ENCODE measurements at places on chromosomes 5 and 9. TPM values are rescaled to one million over a fixed set of nuclear protein-coding genes. Genes with fewer than 3 reads are reported as not detected.

- no peak overlapping the region for H3K4me3 ChIP-seq
- no peak overlapping the region for H3K27ac ChIP-seq
- no peaks in the 10 kb centered on the region for H3K27me3 ChIP-seq
- peaks cover 3% of the 10 kb centered on the region for H3K36me3 ChIP-seq
- peaks cover 9% of the 10 kb centered on the region for H3K4me1 ChIP-seq
- no peak for DNase-seq
These were observed 80.3 kb downstream of the S1PR3 start for GRCh38 chr9:89071591-89071990.

GRCh38 chr9:137107982-137108381 lies 6.6 kb downstream of the DPP7 start:
- peaks cover 7% of the 10 kb centered on the region for H3K36me3 ChIP-seq
- no peaks in the 10 kb centered on the region for H3K4me1 ChIP-seq
- no peak overlapping the region for H3K27ac ChIP-seq
- H3K27me3 ChIP-seq, result no peaks in the 10 kb centered on the region

DNA sequence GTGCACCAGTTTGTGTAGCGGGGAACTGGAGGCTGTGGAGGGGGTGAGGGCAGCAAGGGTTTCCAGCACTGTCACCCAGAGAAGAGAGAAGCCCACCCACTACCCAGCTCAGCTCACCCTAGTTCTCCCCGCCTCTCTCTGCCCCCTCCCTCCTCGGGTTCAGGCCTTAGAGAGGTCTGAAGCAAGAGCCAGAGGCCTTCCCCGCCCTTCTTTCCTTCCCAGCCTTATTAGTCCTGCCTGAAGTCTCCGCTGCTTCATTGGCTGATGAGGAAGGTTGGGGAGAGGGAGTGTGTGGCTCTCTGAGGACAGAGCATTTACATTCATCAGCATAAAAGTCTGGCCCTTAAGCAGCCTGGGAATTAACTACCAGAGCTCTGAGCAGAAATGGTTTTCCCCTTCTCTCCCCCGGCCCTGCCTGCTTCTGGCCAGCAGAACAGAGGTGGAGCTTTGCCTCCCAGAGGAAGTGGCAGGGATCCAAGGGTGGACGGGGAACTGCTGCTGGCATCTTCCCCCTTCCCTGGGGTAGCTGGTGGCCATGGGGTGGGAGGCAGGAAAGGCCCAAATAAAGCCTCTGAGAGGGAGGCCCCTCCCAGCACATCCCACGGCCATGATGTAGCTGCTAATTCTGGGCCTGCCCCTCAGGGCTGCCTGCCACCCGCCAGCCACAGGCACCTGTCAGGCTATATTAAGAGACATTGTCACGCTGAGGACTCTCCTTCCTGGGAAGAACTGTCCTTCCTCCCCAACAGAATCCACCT lies 4.1 kb downstream of the DNAJB5 start:
- peak overlapping the region; percentile 61 for H3K27ac ChIP-seq
- peak overlapping the region; percentile 57 for H3K4me3 ChIP-seq
- DNase-seq, result no peak
- H3K36me3 ChIP-seq, result peaks cover 8% of the 10 kb centered on the region

FSD1L gene
- total RNA-seq, result 6.3 TPM

GRCh38 chr5:158511454-158511853 lies 588.3 kb downstream of the EBF1 start:
- peaks cover 10% of the 10 kb centered on the region for H3K4me1 ChIP-seq
- no peak overlapping the region for H3K4me3 ChIP-seq
- DNase-seq, result no peak
- H3K27ac ChIP-seq, result no peak overlapping the region

GRCh38 chr5:126818736-126819135 lies 41.8 kb downstream of the LMNB1 start:
- H3K4me3 ChIP-seq, result no peak overlapping the region
- peaks cover 3% of the 10 kb centered on the region for H3K4me1 ChIP-seq
- DNase-seq, result no peak
- H3K27me3 ChIP-seq, result no peaks in the 10 kb centered on the region

- H3K36me3 ChIP-seq, result no peaks in the 10 kb centered on the region
- no peaks in the 10 kb centered on the region for H3K27me3 ChIP-seq
- peaks cover 7% of the 10 kb centered on the region for H3K4me1 ChIP-seq
- H3K4me3 ChIP-seq, result no peak overlapping the region
- DNase-seq, result no peak
These were observed 329.9 kb downstream of the KIF4B start for GRCh38 chr5:155343468-155343867.
